T follicular helper cell (primary cell): ENCODE measurements at places on chromosomes 1 and 21.

DNA sequence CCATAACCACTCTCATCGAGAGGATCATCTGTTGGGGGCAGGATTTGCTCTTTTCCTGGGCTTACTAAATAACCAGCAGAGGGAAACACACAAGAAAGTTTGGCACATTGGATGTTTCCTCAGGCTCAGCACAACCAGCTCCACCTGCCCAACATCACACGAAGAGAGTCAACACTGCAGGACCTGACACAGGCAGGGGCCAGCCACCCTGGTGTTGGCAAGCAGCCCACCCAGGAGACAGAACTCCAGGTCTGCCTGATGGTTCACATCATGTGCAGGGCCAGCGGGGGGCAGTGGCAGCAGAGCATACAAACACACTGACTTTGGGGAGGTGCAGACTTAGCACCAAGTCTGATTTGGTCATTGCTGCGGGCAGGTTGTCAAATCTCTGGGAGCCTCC, 182.3 kb upstream of the GALNT2 start:
- DNase-seq = no peak

DNA sequence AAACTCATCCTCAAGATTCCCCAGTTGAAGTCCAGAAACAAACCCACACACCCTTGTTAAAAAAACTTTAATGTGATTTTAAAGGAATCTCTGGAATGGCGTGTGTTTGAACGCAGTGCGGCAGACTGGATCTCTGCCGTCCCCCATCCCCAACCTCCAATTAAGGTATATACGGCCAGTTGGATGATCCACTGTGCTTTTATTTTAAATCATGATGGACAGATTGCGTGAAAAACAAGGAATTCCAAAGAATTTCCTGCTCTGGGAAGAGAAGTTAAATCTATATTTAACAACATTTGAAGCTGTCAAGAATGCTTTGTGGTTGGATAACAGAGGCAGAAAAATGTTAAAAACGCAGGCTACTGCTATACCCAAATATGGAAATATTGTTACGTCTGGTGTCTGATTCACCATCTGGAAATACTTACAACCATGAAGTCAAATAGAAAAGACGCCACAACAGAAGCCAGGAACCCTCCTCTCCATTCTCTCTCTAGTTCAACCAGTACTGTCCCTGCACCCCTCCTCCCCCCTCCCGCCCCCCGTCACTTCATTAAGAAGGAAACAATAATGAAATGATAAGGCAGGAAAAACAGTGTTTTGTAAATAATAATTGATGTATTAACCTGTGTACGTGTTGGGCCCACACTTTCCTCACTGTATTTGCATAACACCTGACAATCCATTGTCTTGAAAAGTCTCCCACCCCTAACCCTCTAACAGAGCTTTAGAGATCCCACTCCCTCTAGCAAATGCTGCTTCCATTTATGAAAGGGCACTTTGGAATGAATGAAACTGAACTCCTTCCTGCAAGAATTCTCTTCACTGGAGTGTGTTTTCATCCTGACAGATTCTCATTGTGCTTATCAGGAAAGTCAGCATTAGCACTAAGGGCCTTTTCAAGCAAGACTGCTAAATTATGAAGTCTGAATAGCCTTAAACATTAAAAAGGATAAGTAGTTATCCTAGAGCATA, 2.0 kb upstream of the CCN1 start:
- DNase-seq = no peak

DNA sequence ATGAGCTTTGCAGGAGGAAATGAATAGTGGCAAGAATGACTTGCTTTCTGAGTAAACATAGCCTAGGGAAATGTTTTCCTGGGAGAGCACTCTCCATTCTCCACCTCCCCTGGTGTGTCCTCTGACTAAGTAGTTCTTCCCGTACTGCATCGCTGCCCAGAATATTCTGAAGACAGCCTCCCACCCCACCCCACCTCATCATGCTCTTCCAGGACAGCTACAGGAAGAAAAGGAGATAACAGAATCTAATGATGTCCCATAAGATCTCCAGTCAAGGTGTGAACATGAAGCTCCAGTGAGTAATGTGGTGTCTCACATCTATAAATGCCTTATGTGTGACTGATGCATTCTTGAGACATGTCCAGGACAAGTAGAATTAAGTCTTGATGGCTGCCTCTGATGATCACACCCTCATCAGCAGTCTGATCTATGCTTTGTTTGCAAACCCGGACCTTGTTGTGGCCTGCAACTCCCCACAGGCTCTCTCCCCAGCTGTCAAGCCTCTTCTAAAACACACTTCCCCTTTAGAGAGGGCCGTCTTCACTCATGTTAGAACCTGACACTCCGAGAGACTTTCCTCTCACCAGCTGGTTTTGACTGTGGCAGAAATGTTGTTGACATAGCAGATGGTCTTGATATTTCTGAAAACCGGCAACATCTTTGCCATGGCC, 183.0 kb downstream of the CYYR1 start:
- DNase-seq = no peak

DNA sequence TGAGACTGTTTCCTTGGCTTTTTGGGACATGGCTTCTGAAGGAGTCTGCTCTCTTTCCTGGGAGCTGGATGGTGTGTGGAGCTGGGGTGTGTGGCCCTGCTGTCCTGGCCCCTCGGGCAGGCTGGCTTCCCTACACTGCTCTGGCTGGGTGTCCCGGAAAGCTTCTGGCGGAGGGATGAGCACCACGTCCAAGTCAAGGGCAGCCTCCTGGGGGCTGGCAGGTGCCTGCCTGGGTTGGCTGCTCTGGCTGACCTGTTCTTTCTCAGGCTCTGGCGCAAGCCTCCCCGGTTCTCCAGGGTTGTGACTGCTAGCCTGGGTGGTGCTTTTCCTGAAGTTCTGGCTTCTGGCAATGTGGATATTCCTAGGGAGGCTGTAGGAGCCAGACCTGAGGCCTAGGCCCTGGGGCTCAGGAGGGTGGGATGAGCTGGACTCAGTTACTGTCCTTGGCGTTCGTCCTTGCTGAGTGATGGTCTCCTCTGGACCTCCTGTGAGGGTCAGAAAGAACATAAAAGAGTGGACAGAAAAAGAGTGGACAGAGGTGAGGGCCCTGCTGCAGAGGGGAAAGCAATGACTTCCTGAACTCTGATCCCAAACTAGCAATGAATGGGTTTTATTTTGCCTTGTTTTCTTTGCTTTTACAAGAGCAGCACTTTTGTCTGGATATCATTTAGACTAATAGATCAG, 9.4 kb downstream of the C1orf116 start:
- DNase-seq = no peak

GRCh38 chr1:236206548-236206947, 64.2 kb downstream of the GPR137B start:
- DNase-seq = no peak

DNA sequence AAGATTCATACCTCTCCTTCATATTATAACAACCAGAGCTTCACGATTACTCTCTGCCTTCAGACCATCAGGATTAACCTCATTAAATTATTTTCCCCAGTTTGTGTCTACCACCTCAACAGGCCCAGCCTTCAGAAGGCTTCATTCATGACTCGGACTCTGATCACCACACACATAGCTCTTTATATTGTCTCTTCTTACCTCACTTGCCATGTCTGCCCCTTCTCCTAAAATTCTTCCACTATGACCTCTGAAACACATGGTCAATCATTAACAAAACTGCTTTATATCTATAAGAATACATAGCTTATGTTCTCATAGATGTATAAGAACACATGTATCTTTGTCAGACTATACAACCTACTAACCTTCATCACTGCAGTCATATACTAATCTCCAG, 79.8 kb downstream of the USP1 start:
- DNase-seq = no peak
